ENCODE measurements at places on chromosomes 12 and 14. TPM values are rescaled to one million over a fixed set of nuclear protein-coding genes. Genes with fewer than 3 reads are reported as not detected.

The AQP2 gene
- not detected for total RNA-seq

The EFS gene
- 1.8 TPM for total RNA-seq

The NINJ2 gene
- total RNA-seq: 106 TPM

The ACACB gene
- 1,103 TPM for total RNA-seq

The CISTR gene
- not detected for total RNA-seq

The TAS2R8 gene
- 0.36 TPM for total RNA-seq

GRCh38 chr12:57473886-57474285 lies 5.8 kb downstream of the ARHGAP9 start:
- DNase-seq: no peak
- no peak overlapping the region for H3K4me3 ChIP-seq
- peaks cover 12% of the 10 kb centered on the region for H3K4me1 ChIP-seq
- H3K27ac ChIP-seq: no peak overlapping the region
- peaks cover 45% of the 10 kb centered on the region for H3K27me3 ChIP-seq
- no peaks in the 10 kb centered on the region for H3K36me3 ChIP-seq

- H3K4me1 ChIP-seq: peaks cover 27% of the 10 kb centered on the region
- H3K36me3 ChIP-seq: no peaks in the 10 kb centered on the region
- H3K4me3 ChIP-seq: no peak overlapping the region
- H3K27ac ChIP-seq: peak overlapping the region; percentile 72
- DNase-seq: peak; percentile 81
- H3K27me3 ChIP-seq: no peaks in the 10 kb centered on the region
Observed at GRCh38 chr12:124625867-124626675, 58.7 kb upstream of the NCOR2 start.

- DNase-seq: no peak
- no peaks in the 10 kb centered on the region for H3K27me3 ChIP-seq
- H3K27ac ChIP-seq: no peak overlapping the region
Observed at GRCh38 chr12:12837025-12837812, 24.1 kb downstream of the DDX47 start.

DNA sequence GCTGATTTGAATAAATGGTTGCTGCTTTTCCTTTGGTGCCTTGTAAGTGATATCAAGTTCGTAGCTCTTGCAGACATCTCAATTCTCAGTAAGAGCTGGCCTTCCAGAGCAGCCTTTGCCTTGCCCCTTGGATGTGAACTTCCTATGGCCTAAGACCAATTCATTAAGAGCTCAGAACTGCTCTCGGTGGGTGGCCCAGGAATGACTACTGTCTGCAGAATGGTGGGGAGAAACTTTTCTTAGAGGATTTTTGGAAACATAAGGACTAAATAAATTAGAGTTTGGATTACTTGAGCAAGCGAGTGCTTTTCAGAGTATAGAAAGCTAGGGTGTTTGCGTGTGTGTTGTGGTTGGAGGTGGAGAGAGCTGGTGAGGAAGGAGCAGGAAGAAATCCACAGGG lies 306.4 kb upstream of the TBX3 start:
- H3K4me1 ChIP-seq: no peaks in the 10 kb centered on the region
- H3K27ac ChIP-seq: no peak overlapping the region
- no peaks in the 10 kb centered on the region for H3K36me3 ChIP-seq
- H3K4me3 ChIP-seq: no peak overlapping the region

GRCh38 chr12:67442347-67442841 lies 173.2 kb downstream of the CAND1 start:
- H3K27me3 ChIP-seq: no peaks in the 10 kb centered on the region
- peak; percentile 57 for DNase-seq
- no peaks in the 10 kb centered on the region for H3K36me3 ChIP-seq
- H3K4me3 ChIP-seq: peak overlapping the region; percentile 45

DNA sequence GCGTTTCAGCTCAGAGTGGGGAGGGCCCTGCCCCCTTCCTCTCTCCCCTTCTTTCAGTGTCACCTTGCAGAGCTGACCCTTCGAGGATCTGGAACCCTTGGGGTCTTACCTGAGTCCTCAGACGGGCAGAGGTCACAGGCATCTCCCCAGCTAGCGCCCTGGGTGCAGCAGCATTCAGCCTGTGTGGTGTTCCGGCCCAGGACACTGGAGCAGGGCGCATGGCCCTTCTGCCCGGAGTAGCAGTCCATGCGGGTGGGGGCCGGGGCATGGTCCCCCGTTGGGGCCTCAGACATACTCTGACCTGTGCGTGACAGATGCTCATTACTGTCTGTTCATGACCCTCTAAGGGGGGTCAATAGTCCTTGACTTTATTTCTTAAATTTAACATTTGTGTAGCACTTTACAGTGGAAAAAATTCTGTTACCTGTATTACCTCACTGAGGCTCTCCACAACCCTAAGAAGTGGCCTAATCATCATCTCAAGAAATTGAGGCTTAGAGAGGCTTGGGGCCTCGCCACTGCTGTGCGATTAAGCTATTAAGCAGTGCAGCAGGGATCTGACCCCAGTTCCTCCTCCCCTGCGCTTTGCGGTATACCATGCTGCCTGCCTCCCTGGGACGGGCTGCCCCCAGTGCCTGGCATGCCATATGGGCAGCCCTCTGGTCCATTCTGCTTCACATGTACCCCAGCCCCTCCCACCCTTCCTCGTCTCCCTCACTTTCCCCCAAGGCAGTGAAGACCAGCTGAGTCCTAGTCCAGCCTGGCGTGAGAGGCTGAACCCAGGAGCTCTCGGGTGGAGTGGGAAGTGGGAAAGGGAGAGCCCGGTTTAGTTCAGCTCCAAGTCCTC lies 11.5 kb downstream of the ISCA2 start:
- no peak for DNase-seq
- no peak overlapping the region for H3K4me3 ChIP-seq
- H3K36me3 ChIP-seq: no peaks in the 10 kb centered on the region
- H3K27me3 ChIP-seq: no peaks in the 10 kb centered on the region

GRCh38 chr12:25087596-25087995 lies 107.4 kb downstream of the DNAI7 start:
- H3K36me3 ChIP-seq: no peaks in the 10 kb centered on the region
- H3K4me3 ChIP-seq: no peak overlapping the region
- no peaks in the 10 kb centered on the region for H3K4me1 ChIP-seq
- H3K27ac ChIP-seq: no peak overlapping the region
- H3K27me3 ChIP-seq: no peaks in the 10 kb centered on the region
